Stimulated activated CD8-positive, alpha-beta memory T cell treated with anti-CD3 and anti-CD28 coated beads, Interleukin-7, amount 100 ng/mL, for 1 hour (primary cell): ENCODE measurements at places on chromosomes 16 and 17.

DNA sequence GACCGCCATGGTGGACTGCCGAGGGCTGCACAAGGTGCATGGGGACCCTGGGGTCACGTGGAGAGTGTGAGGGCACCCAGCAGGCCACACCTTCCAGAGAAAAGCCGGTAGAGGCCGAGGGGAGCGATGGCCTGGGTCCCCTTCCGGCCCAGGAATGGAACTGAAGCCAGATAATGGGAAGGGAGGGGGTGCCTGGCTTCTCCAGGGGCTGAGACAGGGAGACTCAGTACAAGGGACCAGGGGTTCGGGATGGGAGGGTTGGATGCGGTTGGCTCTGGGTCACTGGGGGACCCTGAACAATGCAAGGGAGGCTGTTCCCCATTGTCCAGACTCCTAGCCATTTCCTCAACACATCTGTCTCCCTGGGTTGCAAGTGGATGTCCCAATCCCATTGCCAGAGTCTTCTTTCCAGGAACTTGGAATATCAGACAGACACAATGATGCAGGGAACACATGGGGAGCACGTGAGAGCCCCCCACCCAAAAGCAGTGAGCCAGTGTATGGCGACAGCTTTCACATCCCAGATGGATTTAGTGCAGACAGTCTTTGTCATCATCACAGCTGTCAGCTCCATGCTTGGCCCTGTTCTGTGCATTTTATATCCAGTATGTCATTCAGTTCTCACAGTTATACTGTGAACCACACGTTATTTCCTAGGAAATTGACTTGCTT is 23.6 kb upstream of the DNAI2 start:
- DNase-seq = no peak

GRCh38 chr16:14667347-14668266 is 26.5 kb downstream of the PLA2G10 start:
- DNase-seq = no peak

DNA sequence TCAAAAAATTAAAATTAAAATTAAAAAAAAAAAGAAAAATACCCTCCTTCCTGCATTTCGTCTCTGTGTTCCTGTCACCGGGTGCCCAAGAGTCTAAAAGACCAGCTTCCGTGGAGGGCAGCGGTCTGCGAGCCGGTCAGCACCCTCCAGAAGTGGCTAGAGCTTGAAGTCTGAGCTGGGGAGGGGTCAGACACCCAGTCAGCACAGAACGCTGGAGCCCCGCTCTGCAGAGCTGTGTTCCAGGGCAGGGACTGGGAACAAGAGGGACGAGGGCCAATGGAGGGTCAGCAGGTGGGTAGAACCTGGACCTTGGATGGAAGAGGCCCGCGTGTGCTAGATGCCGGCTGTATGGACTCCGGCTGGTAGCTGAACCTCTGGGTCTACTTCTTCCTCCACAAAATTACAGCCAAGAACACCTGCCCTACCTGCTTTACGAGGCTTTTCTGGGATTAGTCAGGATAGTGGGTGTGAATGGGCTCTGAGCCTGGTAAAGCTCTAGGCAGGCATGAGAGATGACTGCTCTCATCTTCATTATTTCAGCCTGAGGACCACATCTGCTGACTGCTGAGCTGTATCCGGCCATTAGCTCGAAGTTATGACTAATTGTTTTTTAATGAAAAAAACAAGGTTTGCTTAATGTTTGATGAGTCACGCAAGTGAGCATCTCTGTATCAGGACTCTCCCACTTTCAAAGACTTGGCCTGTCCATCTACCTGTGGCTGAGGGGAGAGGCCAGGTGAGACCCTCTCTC is 5.9 kb downstream of the TRPV1 start:
- DNase-seq = no peak

- no peak for DNase-seq
These were observed 251.0 kb upstream of the TNRC6C start for GRCh38 chr17:77707546-77707945.

DNA sequence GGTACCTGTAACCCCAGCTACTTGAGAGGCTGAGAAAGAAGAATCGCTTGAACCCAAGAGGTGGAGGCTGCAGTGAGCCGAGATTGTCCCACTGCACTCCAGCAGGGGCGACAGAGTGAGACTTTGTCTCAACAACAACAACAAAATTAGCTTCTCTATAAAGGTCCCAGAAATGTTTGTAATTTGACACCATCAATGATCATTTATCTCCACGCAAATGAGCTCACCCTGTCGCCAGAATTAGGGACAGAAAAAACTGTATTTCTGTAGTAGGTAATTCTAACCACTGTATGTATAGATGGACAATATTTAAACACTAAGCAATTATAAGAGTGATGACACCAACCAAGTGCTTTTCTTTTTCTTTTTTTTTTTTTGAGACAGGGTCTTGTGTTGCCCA is 10.7 kb downstream of the C17orf78 start:
- no peak for DNase-seq

GRCh38 chr17:67682196-67682595 is 35.5 kb upstream of the NOL11 start:
- no peak for DNase-seq

- DNase-seq = no peak
These were observed 12.8 kb downstream of the SLC47A1 start for GRCh38 chr17:19546289-19547065.

GRCh38 chr16:87048730-87049115 is 268.5 kb downstream of the C16orf95 start:
- no peak for DNase-seq
